Naive thymus-derived CD8-positive, alpha-beta T cell (primary cell): ENCODE measurements at places on chromosomes 2 and 18. TPM values are rescaled to one million over a fixed set of nuclear protein-coding genes. Genes with fewer than 3 reads are reported as not detected.

DNA sequence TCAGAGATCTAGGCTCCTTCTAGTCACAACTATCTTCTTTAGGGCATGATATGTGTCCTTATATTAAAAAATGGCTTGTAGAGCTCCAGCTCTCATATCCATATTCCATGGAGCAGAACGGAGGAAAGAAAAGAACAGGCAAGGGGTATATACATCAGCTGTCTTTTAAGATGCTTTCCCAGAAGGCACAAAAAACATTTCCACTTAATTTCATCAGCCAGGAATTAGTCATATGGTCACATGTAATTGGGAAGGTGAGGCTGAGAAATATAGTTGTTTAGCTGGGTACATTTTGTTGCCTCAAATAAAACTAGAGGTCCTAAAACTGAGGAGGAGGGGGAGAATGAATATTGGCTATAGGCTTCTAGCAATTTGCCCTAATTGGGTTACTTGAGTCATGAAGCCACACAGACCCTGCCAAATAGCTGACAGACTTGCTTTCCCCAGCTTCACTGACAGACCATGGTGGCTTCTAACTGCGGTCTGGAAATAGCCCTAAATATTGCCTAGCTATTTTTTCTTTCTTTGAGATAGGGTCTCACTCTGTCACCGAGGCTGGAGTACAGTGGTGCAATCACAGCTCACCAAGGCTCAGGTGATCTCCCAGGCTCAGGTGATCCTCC lies 20.0 kb downstream of the MAIP1 start:
- no peak for DNase-seq

Gene RTKN
- not detected for total RNA-seq

DNA sequence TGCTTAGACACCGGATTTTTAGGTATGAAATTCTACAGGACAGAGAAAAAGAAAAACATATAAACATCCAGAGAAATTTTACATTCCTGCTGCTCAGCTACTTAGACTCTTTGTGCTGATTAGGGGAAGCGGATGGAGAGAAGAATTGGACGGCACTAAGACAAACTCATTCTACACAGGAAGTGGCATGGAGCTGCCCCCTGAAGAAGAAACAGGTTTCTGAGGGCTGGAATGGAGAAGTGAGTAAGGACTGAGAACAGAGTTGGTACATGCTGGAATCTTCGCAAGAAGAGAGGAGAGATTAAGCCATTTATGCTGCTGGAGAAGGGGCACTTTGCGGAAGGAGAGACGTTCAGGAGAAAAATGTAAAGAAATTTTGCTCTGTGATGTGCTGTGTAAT lies 253.0 kb upstream of the ERBB4 start:
- DNase-seq = no peak

GRCh38 chr2:95372216-95372829 lies 30.2 kb upstream of the FAHD2A start:
- no peak for DNase-seq

Gene EML6
- total RNA-seq = 3.3 TPM

GRCh38 chr2:166344286-166345113 lies 31.2 kb downstream of the SCN9A start:
- no peak for DNase-seq

DNA sequence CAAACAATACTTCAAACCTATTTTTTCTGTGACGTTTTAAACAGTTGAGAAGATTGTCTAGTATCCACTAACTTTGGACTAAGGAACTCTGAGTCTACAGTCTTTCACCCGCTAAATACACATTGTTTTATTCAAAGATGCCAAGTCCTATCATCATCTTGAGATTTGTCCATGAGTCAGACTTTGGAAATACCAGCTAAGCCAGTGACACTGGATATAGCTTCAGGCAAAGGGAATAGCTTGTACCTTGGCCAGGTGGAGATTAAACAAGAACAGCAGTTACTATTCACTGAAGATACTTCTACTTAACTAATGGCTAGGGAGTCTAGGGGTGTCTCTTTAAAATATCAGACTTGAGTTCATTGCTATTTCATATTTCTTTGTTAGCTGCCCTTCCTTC lies 137.5 kb downstream of the COMMD1 start:
- DNase-seq = no peak

- DNase-seq = no peak
Measured at GRCh38 chr2:192604295-192604694, 409.6 kb upstream of the TMEFF2 start.

Gene CFAP65
- not detected for total RNA-seq

GRCh38 chr2:15177103-15177502 lies 384.0 kb downstream of the NBAS start:
- peak; percentile 76 for DNase-seq

Gene PROKR1
- not detected for total RNA-seq

Gene HRH4
- total RNA-seq = not detected

Gene ADAM23
- total RNA-seq = not detected

- DNase-seq = no peak
Measured at GRCh38 chr2:234027641-234028040, 22.9 kb upstream of the SPP2 start.

DNA sequence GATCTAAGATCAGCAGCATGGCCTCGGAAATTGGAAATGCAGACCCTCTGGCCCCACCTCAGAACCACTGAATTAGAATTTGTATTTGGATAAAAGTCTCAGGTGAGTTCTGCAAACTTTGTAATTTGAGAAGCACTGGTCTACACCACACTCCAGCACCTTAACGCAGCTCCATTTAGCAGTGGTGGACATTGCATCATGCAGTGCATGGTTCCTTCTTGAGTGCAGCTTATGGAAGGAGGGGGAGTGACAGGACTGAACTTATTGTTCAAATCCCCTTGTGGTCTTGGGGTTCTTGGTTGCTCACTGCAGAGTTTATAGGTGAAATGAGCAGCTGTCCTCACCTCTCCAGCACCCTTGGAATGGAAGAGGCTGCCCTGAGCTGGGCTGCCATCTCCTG lies 17.4 kb upstream of the STEAP3 start:
- DNase-seq = no peak

DNA sequence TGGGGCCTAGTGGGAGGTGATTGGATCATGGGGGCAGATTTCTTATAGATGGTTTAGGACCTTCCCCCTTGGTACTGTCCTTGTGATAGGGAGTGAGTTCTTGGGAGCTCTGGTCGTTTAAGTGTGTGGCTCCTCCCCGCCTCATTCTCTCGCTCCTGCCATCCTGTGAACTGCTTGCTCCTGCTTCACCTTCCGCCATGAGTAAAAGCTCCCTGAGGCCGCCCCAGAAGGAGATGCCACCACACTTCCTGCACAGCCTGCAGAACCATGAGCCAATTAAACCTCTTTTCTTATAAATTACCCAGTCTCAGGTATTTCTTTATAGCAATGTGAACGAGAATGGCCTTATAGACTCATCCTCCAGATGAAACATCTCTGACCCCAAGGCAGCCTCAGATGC lies 101.5 kb downstream of the KCNF1 start:
- no peak for DNase-seq
